ENCODE measurements at places on chromosomes 16 and 17. TPM values are rescaled to one million over a fixed set of nuclear protein-coding genes. Genes with fewer than 3 reads are reported as not detected.

DNA sequence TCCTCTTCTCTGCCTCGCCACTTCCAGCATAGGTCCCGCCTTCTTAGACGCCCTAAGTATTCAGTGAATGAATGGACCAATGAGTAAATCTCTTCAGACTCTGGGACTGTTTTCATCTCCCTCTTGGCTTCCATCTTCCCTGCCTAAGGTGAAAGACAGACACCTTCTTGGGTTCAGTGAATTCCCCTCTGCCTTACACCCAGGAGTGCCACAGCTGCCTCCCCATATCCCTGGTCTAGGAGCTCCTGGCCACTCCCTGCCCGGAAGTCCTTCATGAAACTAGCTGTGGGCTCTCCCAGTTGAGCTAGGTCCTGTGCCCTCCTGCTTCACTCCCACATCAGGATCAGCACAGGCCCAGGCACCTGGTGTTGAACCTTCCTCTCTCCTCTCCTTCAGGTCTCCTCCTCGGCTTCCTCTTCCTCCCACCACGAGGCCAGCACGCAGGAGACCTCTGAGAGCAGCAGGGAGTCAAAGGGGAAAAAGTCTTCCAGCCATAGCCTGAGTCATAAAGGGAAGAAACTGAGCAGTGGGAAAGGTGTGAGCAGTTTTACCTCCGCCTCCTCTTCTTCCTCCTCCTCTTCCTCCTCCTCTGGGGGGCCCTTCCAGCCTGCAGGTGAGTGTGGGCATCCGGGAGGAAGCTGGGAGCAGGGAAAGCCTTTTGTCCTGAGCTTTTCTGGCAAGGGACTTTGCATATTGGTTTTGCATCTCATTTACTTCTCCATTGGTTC, 10.3 kb downstream of the MLLT6 start:
- H3K27me3 ChIP-seq = no peaks in the 10 kb centered on the region
- peaks cover 10% of the 10 kb centered on the region for H3K36me3 ChIP-seq
- no peak for DNase-seq
- no peak overlapping the region for H3K27ac ChIP-seq
- H3K4me1 ChIP-seq = no peaks in the 10 kb centered on the region
- no peak overlapping the region for H3K4me3 ChIP-seq

GRCh38 chr17:79792341-79792871, 4.5 kb downstream of the CBX8 start:
- no peak for DNase-seq
- H3K4me1 ChIP-seq = peaks cover 21% of the 10 kb centered on the region
- peaks cover 20% of the 10 kb centered on the region for H3K27me3 ChIP-seq
- H3K27ac ChIP-seq = no peak overlapping the region
- peak overlapping the region; percentile 83 for H3K4me3 ChIP-seq

- DNase-seq = peak; percentile 22
- H3K27ac ChIP-seq = peak overlapping the region; percentile 90
- peaks cover 45% of the 10 kb centered on the region for H3K4me1 ChIP-seq
- peak overlapping the region; percentile 91 for H3K4me3 ChIP-seq
- peaks cover 4% of the 10 kb centered on the region for H3K27me3 ChIP-seq
- peaks cover 9% of the 10 kb centered on the region for H3K36me3 ChIP-seq
These were observed 593 bp downstream of the SLC38A7 start for GRCh38 chr16:58684001-58684353.

DNA sequence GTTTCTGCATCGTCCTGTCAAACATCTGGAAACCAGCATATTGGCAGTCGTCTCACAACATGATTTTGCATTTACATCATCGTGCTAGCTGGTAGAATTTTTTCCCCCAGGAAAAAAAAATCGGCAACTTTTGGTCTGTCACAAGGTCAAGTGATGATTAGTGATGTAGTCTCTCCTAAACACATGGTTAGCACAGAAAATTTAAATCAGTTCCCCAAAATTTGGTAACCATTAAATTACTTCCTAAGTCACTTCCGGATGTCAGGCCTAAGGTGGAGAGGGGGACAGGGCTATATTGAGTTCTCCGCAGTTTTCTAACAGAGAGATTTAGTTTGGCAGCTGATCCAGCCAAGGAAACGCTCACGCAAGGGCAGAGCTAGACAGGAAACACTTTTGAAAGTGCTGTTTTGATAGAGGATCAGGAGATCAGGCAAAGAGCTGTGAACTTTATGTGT, 271.0 kb upstream of the TBX2 start:
- H3K4me3 ChIP-seq = peak overlapping the region; percentile 1
- H3K4me1 ChIP-seq = peaks cover 28% of the 10 kb centered on the region
- H3K36me3 ChIP-seq = no peaks in the 10 kb centered on the region

DNA sequence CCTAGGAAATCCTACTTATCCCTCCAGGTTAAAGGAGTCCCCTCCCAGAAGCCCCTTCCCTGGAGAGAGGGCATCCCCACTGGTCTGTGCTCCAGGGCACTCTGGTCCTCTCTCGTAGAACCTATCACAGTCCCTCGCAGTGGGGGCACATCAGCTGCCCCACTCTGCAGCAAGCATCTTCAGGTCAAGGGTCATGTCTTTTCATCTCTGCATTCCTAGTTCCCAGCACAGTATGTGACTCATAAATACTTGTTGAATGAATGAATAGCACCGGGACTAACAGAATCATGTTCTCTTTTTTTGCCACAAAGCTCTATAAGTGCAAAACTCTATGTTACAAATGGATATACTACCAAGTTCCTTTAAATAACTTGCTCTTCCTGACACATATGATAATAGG, 36.0 kb downstream of the RNF157 start:
- H3K4me1 ChIP-seq = peaks cover 32% of the 10 kb centered on the region
- H3K27me3 ChIP-seq = peaks cover 2% of the 10 kb centered on the region
- H3K36me3 ChIP-seq = no peaks in the 10 kb centered on the region
- H3K4me3 ChIP-seq = no peak overlapping the region
- DNase-seq = peak; percentile 81
- H3K27ac ChIP-seq = peak overlapping the region; percentile 63

DNA sequence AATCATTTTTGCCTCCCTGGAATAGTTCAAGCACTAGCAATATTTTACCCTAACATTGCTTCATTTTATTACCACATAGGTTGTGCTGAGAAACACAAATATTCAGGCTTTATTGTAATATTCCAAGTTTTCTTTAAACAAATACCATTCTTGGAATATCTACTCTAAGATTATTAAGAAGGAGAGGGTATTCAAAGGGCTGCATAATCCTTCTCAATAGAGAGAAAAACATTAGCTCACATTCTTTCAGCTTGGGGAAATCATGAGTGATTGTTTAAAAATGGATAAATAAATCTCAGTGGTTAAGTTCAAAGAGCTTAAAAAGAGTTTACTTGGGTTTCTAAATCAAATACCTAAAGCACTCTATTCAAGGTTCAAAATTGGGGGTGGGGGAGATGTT, 111.9 kb upstream of the CORO6 start:
- DNase-seq = no peak
- peaks cover 31% of the 10 kb centered on the region for H3K4me1 ChIP-seq
- H3K27ac ChIP-seq = no peak overlapping the region
- no peaks in the 10 kb centered on the region for H3K27me3 ChIP-seq
- H3K36me3 ChIP-seq = peaks cover 2% of the 10 kb centered on the region

DNA sequence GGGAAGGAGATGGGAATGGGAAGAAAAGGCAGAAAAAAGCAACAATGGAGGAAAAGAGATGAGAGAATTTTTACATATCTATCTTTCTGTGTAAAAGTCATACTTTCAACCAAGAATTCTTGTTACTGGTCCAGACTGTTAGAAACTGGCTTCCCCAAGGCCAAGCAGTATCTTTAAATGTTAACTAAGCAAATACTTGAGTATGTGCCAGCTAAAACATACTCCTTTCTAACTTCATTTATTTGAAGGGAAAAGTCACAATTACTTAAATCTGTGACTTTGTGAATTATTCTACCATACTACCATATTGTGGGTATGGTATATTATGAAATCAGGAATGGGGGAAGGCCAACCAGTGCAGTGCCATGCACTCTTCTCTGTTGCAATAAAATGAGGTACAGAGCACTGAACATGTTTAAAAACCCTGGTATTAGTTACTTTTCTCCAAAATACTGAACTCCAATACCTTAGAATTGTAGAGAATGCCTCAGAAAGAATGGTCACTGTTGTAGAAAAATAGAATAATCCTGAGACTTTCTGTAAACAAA, 92.3 kb upstream of the C17orf78 start:
- peak; percentile 13 for DNase-seq
- H3K27ac ChIP-seq = no peak overlapping the region
- H3K27me3 ChIP-seq = peaks cover 1% of the 10 kb centered on the region
- peaks cover 18% of the 10 kb centered on the region for H3K36me3 ChIP-seq

GRCh38 chr17:71464751-71465150, 656.1 kb upstream of the SOX9 start:
- H3K36me3 ChIP-seq = no peaks in the 10 kb centered on the region
- H3K27me3 ChIP-seq = peaks cover 1% of the 10 kb centered on the region
- no peak overlapping the region for H3K4me3 ChIP-seq
- DNase-seq = no peak

- peaks cover 49% of the 10 kb centered on the region for H3K36me3 ChIP-seq
- DNase-seq = peak; percentile 93
- peaks cover 70% of the 10 kb centered on the region for H3K4me1 ChIP-seq
- H3K27ac ChIP-seq = peak overlapping the region; percentile 88
- H3K27me3 ChIP-seq = peaks cover 3% of the 10 kb centered on the region
- peak overlapping the region; percentile 50 for H3K4me3 ChIP-seq
These were observed 39.3 kb downstream of the CYB561 start for GRCh38 chr17:63406689-63407330.

- H3K27me3 ChIP-seq = no peaks in the 10 kb centered on the region
- no peak for DNase-seq
- peaks cover 14% of the 10 kb centered on the region for H3K4me1 ChIP-seq
- H3K27ac ChIP-seq = no peak overlapping the region
- H3K4me3 ChIP-seq = no peak overlapping the region
- H3K36me3 ChIP-seq = no peaks in the 10 kb centered on the region
These were observed 201.9 kb downstream of the SNX29 start for GRCh38 chr16:12178251-12178990.

DNA sequence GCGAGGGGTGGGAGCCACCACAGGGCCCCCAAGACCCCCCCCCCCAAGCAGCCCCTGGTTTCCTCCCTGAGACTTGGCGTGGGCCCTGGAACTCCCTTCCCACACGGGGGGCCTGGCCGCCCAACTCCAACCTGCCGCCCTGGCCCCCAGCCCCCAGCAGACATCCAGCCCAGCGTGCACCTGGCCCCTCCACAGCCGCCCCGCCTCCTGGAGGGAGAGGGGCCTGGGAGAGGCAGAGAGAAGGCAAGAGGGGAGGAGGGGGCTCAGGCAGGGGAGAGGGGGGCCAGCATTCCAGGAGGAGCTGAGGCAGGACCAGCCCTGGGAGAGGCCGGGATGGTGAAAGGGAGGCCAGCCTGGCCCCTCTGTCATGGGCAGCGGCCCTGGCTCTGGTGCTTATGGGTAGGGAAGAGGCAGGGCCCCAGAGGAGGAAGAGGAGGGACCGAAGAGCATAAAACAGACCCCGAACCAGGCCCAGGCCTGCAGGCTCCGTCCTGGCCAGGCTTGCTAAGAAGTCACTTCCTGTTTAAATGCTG, 16.7 kb downstream of the IL34 start:
- H3K27me3 ChIP-seq = peaks cover 24% of the 10 kb centered on the region
- peaks cover 22% of the 10 kb centered on the region for H3K36me3 ChIP-seq

DNA sequence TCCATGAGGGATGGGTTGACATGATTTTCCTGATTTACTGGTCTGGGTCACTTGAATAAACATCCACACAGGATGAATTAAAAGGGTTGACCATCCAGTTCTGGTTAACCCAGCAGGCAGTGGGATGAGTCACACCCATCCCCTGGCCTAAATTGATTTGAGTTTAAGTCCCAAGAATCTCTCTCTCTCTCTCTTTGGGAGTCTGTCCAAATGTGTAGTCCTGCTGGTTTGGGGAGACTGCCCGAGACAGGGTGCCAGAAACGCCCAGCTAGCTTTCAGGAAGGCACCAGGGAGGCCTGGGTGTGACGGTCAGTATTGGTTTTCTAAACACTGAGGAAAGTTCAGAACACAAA, 38.8 kb downstream of the SCPEP1 start:
- no peak overlapping the region for H3K27ac ChIP-seq
- H3K36me3 ChIP-seq = no peaks in the 10 kb centered on the region
- DNase-seq = peak; percentile 17
- H3K4me1 ChIP-seq = peaks cover 9% of the 10 kb centered on the region

DNA sequence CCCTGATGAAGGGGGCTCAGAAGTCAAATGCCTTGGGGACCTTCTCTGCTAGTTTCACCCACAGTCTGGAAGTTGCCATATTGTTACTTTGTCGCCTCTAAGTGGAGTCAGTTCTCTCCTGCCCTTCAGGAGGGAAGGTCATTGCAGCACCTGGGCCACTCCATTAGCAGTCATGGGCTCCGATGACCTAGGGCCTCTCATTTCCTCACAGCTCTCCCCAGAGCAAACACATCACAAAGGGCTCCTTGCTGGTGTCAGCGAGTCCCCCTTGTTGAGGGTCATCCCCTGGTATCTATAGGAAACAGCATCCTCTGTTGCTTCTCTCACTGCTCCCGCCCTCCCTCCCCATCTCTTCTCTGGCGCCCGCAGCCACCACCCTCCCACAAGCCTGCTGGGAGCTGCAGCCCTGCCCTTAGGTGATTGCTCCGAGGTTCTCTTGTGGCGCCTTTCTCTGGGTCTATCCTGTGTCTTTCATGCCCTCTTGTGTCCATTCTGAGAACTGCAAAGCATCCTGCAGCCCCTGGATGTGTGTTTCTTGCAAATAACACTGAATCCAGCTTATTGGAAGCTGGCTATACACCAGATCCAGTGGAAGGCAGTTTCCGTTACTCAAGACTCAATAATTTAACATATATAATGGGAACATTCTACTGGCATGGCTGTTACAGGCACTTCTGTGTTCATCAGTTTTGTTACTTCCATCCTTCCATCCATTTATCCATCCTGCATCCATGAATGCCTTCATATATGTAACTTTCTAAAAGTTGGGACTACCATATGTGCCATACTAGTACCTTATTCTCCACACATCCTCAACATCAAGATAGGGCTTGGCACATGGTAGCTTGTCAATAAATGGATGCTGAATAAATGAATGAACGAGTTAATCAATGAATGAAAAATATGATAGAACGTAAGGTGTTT, 21.2 kb downstream of the PDILT start:
- no peak overlapping the region for H3K4me3 ChIP-seq
- no peaks in the 10 kb centered on the region for H3K27me3 ChIP-seq
- H3K27ac ChIP-seq = no peak overlapping the region

DNA sequence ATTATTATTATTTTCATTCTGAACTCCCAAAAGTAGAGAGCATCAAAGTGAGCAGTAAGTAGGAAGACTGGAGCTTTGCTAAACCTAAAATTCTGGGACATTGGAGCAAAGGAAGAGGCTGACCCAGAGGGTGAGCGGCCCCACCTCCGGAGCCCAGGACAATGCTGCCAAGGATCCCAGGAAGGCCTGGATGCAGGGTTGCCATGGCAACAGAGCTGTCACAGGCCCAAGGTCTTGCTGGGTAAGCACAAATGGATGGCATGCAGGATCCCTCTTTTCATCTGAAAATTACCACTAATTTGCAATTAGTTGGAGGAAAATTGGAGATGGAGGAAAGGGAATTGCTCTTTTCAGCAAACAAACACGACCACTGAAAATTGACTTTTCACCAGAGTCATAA, 457.9 kb upstream of the CDH5 start:
- H3K27me3 ChIP-seq = peaks cover 28% of the 10 kb centered on the region
- H3K36me3 ChIP-seq = no peaks in the 10 kb centered on the region
- no peak overlapping the region for H3K27ac ChIP-seq
- H3K4me3 ChIP-seq = no peak overlapping the region

GRCh38 chr17:18960241-18960665, 8.3 kb downstream of the SLC5A10 start:
- no peak overlapping the region for H3K27ac ChIP-seq
- H3K4me3 ChIP-seq = no peak overlapping the region
- H3K36me3 ChIP-seq = no peaks in the 10 kb centered on the region
- no peak for DNase-seq

Gene EPX
- not detected for total RNA-seq

Gene CTRB1
- total RNA-seq = not detected

Gene ITGB3
- 4.1 TPM for total RNA-seq

Gene TMEM220
- total RNA-seq = 5.6 TPM

Gene FADS6
- total RNA-seq = not detected

Gene KCNAB3
- total RNA-seq = 2.0 TPM

Gene ANKRD40CL
- total RNA-seq = not detected

Gene TUFM
- 161 TPM for total RNA-seq

Gene RARA
- 30.6 TPM for total RNA-seq

Gene SLC6A2
- not detected for total RNA-seq

Gene OTOP3
- total RNA-seq = not detected

All from HFFc6 (cell line).